GM12892 (cell line): ENCODE measurements at places on chromosomes 1 and 21.

- no peak for DNase-seq
Observed at GRCh38 chr1:203625628-203626019, 1.0 kb upstream of the ATP2B4 start.

GRCh38 chr1:8652467-8653046, 164.9 kb downstream of the RERE start:
- no peak for DNase-seq

GRCh38 chr1:52602856-52603600, 857 bp downstream of the GPX7 start:
- peak; percentile 35 for DNase-seq

DNA sequence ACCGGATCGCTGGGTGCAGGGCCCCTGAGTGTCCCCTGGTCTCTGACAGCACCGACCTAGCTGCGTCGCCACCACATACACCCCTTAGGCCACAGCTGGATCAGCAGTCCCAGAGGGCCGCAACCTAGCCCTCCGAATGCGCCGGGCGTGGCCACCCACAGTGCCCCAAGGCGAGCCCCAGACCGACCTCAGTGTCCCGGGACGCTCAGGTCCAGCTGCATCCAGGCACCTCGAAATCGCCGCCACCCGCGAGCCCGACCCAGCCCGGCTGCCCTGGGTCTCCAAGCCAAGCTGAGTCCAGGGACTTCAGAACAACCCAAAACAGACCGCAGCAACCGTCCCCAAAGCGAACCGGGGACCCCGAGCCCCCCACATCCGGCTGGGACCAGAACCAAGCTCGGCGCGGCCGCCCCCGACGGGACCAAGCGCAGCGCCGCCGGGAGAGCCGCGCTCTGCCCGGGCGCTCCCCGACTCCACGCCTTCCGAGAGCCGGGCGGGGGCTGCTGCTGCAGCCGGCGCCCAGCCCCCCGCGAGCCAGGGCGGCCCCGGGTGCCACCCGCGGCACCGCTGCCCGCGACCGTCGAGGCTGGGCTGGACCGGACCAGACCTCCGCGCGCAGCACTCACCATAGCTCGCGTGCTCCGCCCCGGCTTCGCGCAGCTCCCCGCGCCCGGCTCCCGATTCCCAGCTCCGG, 54.6 kb upstream of the ECE1 start:
- DNase-seq, result no peak

GRCh38 chr1:45339789-45340558, at the start of the genes MUTYH and TOE1:
Gene MUTYH (minus strand): TSS chr1:45340440. CDS start chr1:45334505, 5,935 bp downstream.
Gene TOE1 (plus strand): TSS chr1:45340170. CDS start chr1:45340253, 83 bp downstream.
- peak; percentile 94 for DNase-seq

- no peak for DNase-seq
Observed at GRCh38 chr1:50305808-50306207, 117.4 kb downstream of the DMRTA2 start.

GRCh38 chr1:181255270-181255929, 166.9 kb downstream of the IER5 start:
- no peak for DNase-seq

DNA sequence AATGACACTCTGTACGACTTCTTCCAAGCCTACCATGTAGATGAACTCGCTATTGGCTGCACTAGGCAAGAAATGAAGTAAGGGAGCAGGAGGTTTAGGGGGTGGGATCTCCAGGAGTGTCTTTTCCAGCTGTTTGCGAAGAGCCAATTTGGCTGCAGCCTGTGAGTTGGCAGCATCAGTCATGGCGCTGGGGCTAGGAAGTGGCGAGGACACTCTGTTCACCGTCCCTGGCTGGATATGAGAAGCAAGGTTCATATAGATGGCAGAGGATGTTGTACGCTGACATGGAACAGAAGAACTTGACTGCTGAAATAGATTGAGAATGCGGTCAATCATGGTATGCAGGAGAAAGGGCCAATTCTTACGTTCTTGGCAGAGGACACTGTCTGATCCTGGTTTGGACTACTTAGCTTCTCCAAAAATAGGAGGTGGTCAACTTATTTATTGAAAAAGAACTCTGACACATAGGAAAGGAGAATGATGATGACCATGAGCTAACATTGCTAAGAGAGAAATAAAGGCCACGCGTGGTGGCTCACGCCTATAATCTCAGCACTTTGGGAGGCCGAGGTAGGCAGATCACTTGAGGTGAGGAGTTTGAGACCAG, 41.2 kb downstream of the SLC27A3 start:
- no peak for DNase-seq

- DNase-seq, result no peak
Observed at GRCh38 chr21:27837936-27838335, 871.0 kb upstream of the ADAMTS5 start.

- no peak for DNase-seq
Observed at GRCh38 chr1:206751891-206752290, 18.7 kb upstream of the IL19 start.

GRCh38 chr1:36865602-36865900, 168.8 kb downstream of the GRIK3 start:
- no peak for DNase-seq

- no peak for DNase-seq
Observed at GRCh38 chr1:31505911-31506497, 70.3 kb upstream of the TINAGL1 start.

GRCh38 chr1:1754051-1754815, 24.0 kb downstream of the NADK start:
- no peak for DNase-seq

DNA sequence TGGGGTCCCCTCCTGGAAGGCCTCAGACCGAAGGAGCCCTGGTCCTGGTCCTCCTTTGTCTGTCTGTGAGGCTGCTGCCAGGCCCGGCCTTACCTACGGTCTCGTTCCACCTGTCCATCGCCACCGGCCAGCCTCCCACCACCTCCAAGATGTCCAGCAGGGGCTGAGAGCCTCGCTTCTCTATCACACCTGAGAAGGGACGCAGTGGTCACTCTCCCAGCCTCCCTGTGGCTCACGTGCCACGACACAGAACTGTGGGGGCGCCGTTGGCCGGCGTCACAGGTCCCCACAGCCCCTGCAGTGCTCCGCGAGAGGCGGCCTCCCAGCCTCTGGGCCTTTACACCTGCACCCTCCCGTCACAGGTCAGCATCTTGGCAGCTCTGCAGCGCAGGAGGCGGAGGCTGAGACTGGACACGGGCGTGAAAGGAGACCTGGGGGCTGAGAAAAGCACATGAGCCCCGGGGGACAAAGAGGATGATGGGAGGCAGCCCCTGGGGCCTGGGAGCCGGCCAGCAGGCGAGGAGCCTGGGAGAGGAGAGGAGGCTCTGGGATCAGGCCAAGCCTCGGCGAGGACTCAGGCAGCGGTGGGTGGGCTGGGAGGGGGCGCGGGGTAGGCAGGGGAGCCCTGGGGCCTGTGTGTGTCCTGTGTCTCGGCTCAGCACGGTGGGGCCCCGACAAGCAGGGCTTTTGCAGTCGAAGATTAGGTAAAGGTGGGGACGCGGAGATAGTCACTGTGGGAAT, 20.5 kb downstream of the PRXL2B start:
- DNase-seq, result no peak

- no peak for DNase-seq
Observed at GRCh38 chr1:80214888-80215540, 1208.5 kb upstream of the ADGRL4 start.

- no peak for DNase-seq
Observed at GRCh38 chr1:14677292-14677971, 78.9 kb downstream of the KAZN start.

DNA sequence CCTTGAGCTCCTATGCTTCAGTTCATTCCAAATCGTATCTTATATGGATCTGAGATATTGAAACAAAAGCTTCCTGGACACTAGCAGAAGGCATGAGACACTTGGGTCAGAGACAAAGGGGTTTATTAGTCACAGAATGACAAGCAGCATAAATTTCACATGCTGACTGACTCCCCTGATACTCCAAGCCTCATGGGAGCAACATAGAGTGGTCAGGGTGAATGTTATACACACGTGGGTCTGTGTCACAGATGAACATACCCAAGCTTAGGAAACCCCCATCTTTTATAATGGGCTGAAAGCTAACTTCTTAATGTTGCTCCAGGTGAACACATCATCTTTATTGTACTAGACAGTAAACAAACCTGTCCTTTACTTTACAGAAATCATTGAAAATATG, 599.9 kb upstream of the RGS18 start:
- DNase-seq, result no peak

DNA sequence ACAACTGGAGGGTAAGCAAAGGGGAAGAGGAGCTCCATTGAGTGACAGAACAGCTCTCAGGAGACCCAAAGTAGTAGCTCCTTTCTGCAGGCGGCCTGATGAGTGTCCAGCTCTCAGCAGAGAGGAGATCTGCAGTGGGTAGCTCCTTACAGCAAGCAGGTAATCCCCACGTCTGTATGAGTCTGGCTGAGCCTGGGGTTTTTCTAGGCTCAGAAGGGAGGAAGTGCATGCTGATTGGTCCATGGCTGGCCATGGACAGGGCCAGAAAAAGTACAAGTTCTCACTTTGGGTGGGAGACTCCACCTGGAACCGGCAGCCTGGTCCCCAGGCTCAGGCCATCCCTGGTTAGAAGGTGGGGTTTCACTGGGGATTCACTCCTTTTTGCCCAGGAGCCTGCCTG, 50.9 kb upstream of the SCYL3 start:
- no peak for DNase-seq

- no peak for DNase-seq
Observed at GRCh38 chr1:42385283-42385682, 4.7 kb downstream of the RIMKLA start.

GRCh38 chr1:92465256-92465647, 21.5 kb downstream of the GFI1 start:
- no peak for DNase-seq

DNA sequence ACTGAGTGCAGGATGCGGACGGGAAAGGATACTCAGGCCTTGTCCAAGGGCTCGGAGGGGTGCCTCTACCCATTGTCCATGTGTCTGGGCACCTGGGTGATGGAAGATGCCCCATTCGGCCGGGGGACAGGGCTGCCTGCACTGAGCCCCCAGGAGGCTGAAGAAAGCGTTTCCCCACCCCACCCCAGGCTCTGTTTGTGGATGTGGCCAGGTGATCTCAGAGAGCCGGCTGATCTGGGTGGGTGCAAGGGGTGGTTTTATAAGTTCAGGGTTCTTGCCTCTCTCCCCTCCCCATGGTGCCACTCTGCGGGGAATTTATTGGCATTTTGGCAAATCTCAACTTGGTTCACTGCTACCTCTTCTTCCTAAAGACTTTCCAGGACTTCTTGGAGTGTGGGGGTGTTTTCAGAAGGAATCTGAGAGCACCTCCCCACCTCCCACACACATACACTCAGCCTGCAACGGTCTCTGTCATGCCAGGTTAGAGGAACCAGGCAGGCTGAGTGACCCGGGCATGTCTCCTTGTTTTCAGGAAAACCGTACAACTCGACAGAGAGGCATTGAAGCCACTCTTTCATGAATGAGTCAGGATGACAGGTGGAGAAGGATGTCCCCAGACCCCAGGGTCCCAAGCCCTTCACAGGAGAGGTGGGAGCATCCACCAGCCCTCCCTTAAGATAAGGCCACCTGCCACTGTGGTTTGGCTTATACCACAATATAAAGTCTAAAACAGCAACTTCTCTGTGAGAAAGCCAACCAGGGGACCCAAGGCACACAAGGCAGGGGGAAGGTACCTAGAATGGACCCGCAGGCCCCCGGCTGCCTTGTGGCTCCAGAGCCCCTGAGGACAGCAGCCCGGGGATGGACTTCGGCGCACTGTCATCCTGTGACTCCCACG, 174.9 kb downstream of the ETS2 start:
- DNase-seq, result no peak

DNA sequence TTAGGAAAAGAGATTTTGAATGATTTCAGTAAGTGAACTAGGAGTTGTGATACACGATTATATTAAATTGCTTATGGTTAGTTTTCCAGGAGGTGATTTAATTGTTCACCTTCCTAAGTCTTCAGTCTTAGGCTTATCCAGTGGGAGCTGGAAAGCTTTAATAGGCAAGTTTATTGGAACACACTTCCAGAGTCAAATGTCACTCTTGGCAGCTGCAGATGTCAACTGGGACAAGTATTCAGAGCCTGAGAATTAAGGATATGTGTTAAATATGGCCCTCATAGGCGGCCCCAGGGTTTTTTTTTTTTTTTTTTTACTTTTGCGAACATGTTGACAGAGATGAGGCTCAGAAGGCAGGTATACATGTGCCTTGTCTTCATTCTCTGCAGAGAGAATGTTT, 29.2 kb downstream of the UCK2 start:
- no peak for DNase-seq

GRCh38 chr1:147558045-147558444, 16.7 kb downstream of the BCL9 start:
- DNase-seq, result no peak

- no peak for DNase-seq
Observed at GRCh38 chr21:43803558-43804300, 14.4 kb downstream of the RRP1 start.

DNA sequence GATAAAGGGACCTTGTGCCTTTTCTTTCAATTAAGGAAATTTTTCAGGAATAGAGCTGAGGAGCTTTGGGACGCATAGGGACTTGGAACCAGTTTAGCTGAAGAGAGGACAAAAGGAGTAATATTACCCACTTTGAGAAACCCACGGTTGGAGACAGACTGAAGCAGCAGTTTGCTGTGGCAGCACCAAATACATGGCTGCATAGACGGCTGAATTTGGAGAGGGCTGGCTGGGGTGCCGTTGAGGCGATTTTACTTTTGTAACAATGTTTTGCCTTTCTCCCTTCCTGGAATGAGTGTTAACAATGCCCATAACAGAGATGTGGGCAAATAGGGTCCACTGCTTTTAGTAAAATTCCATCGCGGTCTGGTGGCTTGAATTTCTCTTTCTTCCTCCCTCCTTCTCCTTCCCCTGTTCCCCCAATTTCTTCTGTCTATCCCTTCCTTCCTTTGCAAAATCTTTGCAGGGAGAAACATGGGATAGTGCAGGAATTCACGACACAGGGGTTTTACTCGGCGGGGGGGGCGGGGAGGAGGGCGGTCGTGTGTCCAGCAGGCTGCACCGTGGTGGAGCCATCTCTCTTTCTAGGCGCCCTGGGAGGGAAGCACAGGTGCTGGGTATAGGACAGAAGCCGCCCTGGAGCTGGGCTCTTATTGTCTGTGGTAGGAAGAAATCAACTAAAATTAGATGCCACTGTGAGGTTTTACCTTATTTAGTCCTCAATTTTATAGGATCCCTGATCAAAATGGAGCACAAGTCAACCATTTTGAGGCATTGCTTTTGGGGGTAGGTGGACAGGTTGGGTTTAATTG, 6.8 kb downstream of the LHX4 start:
- no peak for DNase-seq

DNA sequence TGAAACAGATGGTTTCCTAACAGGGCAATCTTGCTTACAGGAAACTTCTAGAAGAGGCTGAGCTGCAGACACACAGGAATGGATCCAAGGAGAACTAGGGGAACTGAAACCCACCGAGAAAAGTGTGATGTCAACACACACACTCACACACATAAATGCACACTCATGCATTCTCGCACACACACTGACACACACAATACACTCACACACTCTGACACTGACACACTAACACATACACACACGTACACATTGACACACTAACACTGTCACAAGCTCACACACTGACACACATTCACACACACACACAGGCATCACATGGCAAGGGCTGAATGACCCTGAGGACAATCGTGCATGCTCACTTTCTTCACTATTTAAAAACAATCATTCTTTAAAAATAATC, 142.7 kb downstream of the NPHP4 start:
- no peak for DNase-seq
